ENCODE measurements at places on chromosomes 16 and 17.

- no peak for DNase-seq
These were observed 2.8 kb downstream of the CFAP119 start for GRCh38 chr16:30758988-30759491.

- no peak for DNase-seq
These were observed 3.7 kb downstream of the TNS4 start for GRCh38 chr17:40497695-40498094.

DNA sequence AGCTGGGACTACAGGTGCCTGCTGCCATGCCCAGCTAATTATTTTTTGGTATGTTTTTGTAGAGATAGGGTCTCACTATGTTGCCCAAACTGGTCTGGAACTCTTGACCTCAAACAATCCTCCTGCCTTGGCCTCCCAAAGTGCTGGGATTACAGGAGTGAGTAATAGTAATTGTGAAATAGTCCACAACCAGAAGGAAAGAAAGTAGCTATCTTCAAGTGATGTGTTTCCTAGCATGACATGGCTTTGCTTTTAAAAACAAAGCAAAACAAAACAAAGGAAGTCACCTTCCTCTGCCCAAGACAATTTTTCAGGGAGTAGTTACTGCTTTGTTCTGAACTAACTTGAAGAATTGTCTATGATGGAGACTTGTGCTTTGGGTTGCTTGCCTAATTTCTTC is 27.0 kb downstream of the ATP6V0A1 start:
- DNase-seq = no peak

DNA sequence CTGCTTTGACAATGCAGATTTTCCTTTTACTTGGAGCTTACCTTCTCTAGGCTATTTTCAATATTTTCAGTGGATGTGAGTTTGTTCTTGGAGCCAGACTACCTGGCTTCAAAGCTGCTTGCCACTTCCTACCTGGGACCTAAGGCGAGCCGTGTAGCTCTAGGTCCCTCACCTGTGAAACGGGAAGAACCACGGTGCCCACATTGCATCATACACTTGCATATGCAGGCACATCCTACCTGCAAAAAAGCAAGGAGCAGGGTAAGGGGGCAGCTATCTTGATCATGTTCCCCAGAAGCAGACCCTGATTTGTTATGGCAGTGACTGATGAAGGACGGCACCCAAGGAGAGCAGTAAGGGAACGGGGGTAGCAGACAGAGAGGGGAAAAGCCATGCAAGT is 27.0 kb upstream of the MPRIP start:
- no peak for DNase-seq

DNA sequence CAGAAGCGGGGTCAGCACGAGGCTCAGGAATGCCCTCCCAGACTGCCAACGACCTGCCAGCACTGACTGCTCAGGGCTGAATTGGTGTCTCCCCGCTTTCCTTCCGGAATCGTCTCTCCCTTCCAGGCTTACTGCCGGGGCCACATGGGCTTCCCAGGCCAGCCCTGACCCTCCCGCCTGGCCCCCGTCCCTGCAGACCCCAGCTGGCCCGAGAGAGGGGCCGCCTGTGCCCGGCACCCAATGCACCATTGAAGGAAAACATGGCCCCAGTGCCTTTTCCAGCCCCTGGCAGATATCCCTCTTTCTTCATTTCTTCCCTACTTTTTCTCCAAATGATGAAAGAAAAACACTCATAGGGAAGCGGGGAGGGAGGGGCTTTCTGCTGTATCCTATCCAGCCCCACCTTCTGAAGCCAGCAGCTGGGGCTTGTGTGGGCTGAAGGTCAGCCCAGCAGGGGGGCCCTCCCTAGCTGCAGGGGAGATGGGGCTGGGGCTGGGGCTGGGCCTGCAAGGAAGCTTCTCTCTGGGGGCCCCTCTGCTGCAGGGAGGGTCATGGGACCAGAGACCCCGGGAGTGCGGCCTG is 25.9 kb downstream of the ZNF469 start:
- DNase-seq = no peak

GRCh38 chr16:57997528-57998265 is 2.8 kb downstream of the ZNF319 start:
- no peak for DNase-seq

DNA sequence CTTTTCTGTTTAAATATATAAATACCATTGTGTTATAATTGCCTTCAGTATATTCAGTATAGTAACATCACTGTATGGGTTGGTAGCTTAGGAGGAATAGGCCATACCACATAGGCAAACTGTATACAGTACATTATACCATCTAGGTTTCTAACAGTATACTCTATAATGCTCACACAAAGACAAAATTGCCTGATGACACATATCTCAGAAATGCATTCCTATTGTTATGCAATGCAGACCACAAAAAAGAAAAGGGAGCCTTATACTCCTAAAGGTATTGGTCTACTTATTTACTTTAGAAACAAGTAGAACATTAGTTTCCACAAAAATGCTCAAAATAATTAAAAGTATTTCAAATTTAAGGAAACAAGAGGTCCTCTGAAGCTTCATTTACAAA is 47.9 kb downstream of the SETD6 start:
- DNase-seq = no peak

DNA sequence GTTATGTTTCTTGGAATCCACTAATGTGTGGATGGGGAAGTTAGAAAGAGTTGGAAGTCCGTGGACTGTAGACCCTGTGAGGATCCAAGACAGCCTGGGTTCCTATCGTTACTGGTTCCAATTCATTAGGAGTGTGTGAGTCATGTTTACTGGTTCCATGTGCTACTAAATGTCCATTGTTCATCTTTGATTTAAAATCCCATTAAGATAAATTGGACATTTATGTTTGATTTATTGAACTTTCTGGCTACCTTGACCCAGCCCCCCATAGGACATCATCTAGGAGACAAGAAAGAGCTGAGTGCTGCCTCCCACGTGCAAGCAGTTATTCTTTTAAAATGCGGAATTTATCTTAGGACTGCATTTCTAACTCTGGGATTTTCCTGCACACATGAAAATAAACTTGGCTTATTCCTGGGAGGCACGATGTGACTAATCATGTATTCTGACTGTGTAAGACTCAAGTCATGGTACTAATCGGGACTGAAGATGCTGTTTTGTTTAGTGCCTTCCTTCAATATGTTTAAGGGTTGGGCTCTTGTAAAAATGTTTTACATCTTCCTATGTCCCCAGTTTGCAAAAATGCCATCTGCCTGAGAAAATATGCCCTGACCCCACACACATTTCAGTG is 53.4 kb downstream of the RGS9 start:
- no peak for DNase-seq

- no peak for DNase-seq
These were observed 13.5 kb upstream of the ADORA2B start for GRCh38 chr17:15931394-15931793.

DNA sequence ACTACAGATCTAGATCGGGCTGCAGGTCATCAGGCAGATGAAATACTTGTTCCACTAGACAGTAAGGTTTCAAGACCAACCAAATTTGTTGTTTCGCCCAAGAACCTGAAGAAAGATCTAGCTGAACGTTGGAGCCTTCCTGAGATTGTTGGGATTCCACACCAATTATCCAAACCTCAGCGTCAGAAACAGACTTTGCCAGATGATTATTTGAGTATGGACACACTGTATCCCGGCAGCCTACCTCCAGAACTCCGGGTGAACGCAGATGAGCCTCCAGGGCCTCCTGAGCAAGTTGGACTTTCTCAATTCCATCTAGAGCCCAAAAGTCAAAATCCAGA is 14.4 kb downstream of the LRRC37B start:
- DNase-seq = no peak

DNA sequence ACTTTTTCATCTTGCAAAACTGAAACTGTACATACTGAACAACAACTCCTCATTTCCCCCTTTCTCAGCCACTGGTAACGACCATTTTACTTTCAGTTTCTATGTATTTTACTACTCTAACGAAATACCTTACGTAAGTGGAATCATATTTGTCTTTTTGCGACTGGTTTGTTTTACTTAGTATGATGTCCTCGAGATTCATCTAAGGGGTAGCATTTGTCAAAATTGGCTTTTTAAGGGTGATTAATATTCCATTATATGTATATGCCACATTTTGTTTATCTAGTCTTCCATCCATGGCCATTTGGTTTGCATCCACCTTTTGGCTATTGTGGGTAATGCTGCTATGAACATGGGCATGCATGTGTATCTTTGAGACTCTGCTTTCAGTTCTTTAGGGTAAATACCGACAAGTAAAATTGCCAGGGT is 10.4 kb downstream of the KPNB1 start:
- DNase-seq = no peak

- no peak for DNase-seq
These were observed 73.8 kb downstream of the C17orf58 start for GRCh38 chr17:67922503-67922902.

GRCh38 chr16:56282451-56282850 is 91.2 kb downstream of the GNAO1 start:
- DNase-seq = no peak

All from activated CD4-positive, alpha-beta T cell treated with anti-CD3 and anti-CD28 coated beads, Interleukin-2, amount 50 U/mL, for 48 hours (primary cell).